ENCODE measurements at places on chromosomes 1 and 21.

GRCh38 chr1:163013826-163014600 is 55.1 kb upstream of the RGS4 start:
- no peak for DNase-seq

- no peak for DNase-seq
Observed at GRCh38 chr21:32457360-32457840, 44.9 kb downstream of the EVA1C start.

DNA sequence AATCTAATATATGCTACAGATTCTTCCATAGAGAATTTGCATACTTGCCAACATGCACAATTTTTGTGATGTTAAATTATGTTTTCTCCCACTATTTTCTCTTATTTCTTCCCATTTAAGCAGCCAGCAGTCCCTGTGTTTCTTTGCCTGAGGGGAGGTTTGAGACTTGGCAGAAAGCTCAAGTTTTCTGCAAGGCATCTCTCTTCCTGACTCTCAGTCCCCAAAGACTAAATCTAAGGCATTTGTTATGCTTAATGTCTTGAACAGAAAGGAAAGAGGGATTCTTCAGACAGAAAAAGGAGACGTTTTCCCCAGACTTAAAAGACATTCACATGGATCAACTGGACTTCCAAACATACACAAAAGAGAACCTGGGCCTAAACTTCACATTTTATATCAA is 354.4 kb downstream of the RYR2 start:
- no peak for DNase-seq

DNA sequence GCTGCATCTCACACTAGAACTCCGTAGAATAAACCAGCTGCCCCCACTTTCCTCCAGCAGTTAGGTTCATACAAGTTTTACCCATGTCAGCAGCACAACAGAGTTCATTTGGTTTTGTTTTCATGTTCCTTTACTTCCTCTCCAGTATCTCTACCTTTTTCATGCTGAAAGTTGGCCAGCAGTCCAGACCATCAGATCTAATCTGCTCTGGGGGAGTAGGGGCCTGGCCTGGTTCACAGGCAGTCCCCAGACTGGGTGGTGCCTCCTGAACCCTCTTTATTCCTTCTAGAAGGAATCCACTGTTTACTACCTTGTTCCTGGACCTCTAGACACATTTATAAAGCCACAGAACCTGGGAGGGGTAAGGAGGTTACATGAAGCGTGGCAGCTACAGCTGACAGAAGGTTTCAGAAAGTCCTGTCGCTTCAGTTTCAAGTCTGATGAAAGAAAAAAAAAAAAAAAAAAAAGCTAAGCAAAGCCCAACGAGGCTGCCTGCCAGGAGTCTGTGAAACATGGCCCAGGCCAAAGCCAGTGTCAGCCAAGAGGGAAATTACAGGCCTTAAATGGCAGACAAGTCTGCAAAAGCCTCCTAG is 184.6 kb upstream of the JUN start:
- no peak for DNase-seq

DNA sequence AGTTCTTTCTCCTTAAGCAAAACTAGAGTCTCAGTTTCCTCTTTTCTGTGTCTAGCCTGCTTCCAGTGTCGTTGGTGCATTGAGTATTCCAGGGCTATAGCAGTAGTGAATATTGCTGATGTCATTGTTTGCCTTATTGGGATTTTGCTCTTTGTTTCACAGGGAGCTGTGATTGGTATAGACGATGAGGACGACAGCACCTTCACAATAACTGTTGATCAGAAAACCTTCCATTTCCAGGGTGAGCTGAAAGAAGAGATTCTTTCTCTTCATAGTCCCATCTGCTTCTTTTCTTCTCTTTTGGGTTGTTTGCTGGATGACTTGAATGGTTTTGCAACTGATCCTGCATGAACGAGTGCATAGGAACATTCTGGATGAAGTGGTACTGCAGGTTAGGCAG is 52.4 kb downstream of the OSBPL9 start:
- DNase-seq: no peak

- DNase-seq: no peak
Observed at GRCh38 chr1:207648334-207649209, 3.6 kb downstream of the CR1L start.

DNA sequence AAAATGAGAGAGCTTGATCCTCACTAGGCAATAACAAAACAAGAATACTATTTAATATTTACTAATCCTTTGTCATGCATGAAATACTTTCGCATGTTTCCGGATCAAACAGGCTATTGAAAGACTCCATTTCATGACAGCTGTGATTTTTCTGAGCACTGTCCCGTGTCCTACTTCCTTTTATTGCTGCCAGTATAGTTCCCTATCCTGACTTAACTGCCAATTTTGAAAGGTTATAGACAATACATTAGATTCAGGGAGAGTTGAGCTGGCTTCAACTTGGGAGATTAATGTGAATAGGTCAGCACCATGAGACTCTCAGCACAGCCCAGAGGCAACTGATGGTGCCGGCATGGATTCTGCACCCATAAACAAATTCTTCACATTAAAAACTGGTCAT is 225.8 kb downstream of the VAV3 start:
- DNase-seq: no peak

DNA sequence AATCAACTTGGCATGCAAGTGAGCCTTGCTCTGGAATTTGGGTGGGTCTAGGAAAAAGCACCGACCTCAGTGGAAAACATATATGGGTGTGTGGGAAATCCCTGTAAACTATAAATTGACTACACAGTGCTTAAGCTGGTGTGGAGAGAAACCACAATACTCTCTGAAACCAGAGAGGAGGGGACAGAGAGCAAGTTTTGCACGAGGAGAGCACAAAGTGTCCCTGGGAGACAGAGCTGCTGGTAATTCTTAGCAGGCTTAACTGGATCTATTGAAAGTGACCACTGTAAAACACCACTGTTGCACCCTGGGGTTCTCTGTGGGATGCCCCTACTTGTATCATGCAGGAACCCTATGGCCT is 12.8 kb downstream of the KCNJ15 start:
- no peak for DNase-seq

DNA sequence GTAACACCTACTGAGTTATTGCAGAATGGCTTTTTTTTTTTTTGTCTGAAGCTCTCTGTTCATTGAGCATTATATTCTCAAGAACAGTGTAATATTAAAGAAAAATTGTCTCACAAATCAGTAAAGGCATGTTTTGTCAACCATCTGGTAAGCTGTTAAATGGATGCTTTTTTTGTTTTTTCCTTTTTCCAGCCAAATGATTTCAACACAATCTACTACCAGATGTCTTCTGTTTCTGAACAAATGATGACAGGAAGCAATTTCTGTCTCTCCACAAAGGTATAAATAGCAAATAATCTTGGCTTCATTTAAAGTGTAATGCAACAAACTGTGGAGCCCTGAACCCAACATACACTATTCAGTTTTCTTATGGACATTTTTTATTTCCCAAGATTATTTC is 78.6 kb upstream of the RGS2 start:
- DNase-seq: no peak

- no peak for DNase-seq
Observed at GRCh38 chr1:116111524-116112021, 374 bp downstream of the MAB21L3 start.

GRCh38 chr1:165807613-165808012 is 19.8 kb upstream of the UCK2 start:
- DNase-seq: no peak

All from stimulated activated CD8-positive, alpha-beta memory T cell treated with anti-CD3 and anti-CD28 coated beads, Interleukin-2, amount 100 ng/mL, for 1 hour (primary cell).